ENCODE measurements at places on chromosomes 7 and 10.
A peak's percentile ranks its signal among the peaks of the same experiment; 100 is the strongest.

GRCh38 chr10:35607475-35608327 lies 2.6 kb downstream of the GJD4 start:
- H3K4me3 ChIP-seq, result peak overlapping the region; percentile 33
- H3K27ac ChIP-seq, result no peak overlapping the region
- H3K36me3 ChIP-seq, result no peaks in the 10 kb centered on the region
- H3K27me3 ChIP-seq, result peaks cover 62% of the 10 kb centered on the region

DNA sequence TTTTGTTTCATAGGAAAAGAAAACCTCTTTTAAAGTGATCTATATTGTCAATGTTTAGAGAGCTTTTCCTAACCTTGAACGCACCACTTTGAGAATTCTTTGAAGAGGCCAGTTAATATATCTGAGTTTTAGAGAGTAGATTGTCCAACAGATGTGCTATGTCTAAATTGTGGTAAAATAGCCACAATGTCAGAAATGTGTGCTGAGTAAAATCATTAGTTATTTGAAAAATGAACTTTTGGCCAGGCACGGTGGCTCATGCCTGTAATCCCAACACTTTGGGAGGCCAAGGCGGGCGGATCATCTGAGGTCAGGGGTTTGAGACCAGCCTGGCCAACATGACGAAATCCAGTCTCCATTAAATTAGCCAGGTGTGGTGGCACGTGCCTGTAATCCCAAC lies 61.6 kb upstream of the KIAA1217 start:
- no peak for ATAC-seq
- no peaks in the 10 kb centered on the region for H3K27me3 ChIP-seq
- H3K27ac ChIP-seq, result no peak overlapping the region
- H3K4me1 ChIP-seq, result no peaks in the 10 kb centered on the region
- H3K4me3 ChIP-seq, result no peak overlapping the region

DNA sequence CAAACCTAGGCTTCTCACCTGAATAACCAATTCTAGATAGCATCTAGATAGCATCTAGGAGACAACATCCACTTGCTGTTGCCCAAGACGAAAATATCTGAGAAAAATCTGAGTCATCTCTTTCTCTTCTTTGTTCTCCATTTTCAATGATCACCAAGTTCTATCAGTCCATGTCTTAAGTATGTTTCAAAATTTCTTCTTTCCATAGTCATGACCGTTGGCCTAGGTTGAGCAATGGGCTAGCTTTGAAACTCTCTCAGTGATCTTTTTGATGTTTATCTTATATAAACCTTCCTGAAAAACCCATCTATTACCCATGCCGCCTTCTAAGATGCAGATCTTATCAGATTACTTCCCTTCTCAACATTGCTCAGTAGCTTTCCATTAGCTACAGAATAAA lies 23.4 kb upstream of the CASD1 start:
- H3K4me1 ChIP-seq, result no peaks in the 10 kb centered on the region
- H3K27ac ChIP-seq, result no peak overlapping the region
- H3K27me3 ChIP-seq, result peaks cover 7% of the 10 kb centered on the region
- ATAC-seq, result no peak
- H3K36me3 ChIP-seq, result no peaks in the 10 kb centered on the region

- no peak overlapping the region for H3K4me3 ChIP-seq
- no peak for ATAC-seq
- H3K4me1 ChIP-seq, result no peaks in the 10 kb centered on the region
- peak overlapping the region; percentile 19 for H3K27ac ChIP-seq
- H3K27me3 ChIP-seq, result no peaks in the 10 kb centered on the region
Observed at GRCh38 chr10:72298592-72299519, 25.1 kb downstream of the DDIT4 start.

- no peak overlapping the region for H3K4me3 ChIP-seq
- no peak for ATAC-seq
- H3K4me1 ChIP-seq, result no peaks in the 10 kb centered on the region
Observed at GRCh38 chr10:79354141-79354540, 6.9 kb downstream of the PPIF start.

GRCh38 chr7:44194562-44195145 lies 5.4 kb upstream of the GCK start:
- H3K36me3 ChIP-seq, result no peaks in the 10 kb centered on the region
- no peak overlapping the region for H3K4me3 ChIP-seq
- H3K27ac ChIP-seq, result no peak overlapping the region
- H3K4me1 ChIP-seq, result no peaks in the 10 kb centered on the region
- ATAC-seq, result no peak

DNA sequence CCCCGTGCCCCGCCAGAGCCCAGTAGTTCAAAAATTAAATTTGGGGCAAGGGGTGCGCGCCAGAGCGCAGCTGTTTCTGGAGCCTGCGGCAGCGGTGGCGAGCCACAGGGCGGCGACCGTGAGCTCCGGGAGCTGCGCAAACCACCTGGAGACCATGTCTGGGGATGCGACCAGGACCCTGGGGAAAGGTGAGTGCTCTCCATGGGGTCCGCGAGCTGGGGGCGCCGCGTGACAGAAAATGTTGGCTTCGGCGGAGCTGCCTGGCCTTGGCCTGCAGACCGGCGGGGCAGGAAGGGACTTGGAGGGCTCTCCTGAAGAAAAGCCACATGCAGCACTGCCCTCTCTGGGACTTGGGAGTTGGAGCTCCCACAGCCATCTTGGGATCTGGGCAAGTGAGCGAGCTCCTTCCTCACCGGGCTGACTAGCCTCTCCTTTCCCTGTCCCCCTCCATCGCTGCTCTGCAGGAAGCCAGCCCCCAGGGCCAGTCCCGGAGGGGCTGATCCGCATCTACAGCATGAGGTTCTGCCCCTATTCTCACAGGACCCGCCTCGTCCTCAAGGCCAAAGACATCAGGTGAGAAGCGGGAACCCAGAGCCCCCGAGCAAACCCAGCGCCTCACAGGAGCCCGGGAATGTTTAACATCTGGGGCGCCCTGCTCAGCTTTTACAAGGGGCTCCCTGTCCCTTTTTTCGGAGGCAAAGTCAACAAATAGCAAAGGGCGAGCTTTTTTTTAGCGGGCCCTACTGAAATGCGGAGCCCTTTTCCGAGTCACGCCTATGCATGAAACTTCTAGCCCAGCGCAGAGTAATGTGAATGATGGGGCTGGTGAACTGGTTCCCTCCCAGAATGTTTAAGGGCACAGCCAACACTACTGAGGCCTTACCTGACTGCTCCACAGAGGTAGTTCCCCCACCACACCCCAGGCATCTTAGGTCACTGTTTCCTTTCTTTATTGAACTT lies 6.1 kb downstream of the GSTO2 start:
- no peaks in the 10 kb centered on the region for H3K36me3 ChIP-seq
- H3K4me1 ChIP-seq, result peaks cover 8% of the 10 kb centered on the region
- H3K27me3 ChIP-seq, result peaks cover 24% of the 10 kb centered on the region
- H3K4me3 ChIP-seq, result no peak overlapping the region

GRCh38 chr10:96416643-96417042 lies 57.8 kb upstream of the OPALIN start:
- peaks cover 4% of the 10 kb centered on the region for H3K4me1 ChIP-seq
- peak; percentile 74 for ATAC-seq
- H3K4me3 ChIP-seq, result no peak overlapping the region
- peaks cover 25% of the 10 kb centered on the region for H3K27me3 ChIP-seq
- no peak overlapping the region for H3K27ac ChIP-seq

GRCh38 chr7:110400411-110400810 lies 690.5 kb upstream of the LRRN3 start:
- no peaks in the 10 kb centered on the region for H3K4me1 ChIP-seq
- no peaks in the 10 kb centered on the region for H3K36me3 ChIP-seq
- no peak overlapping the region for H3K4me3 ChIP-seq
- ATAC-seq, result no peak
- H3K27ac ChIP-seq, result no peak overlapping the region

DNA sequence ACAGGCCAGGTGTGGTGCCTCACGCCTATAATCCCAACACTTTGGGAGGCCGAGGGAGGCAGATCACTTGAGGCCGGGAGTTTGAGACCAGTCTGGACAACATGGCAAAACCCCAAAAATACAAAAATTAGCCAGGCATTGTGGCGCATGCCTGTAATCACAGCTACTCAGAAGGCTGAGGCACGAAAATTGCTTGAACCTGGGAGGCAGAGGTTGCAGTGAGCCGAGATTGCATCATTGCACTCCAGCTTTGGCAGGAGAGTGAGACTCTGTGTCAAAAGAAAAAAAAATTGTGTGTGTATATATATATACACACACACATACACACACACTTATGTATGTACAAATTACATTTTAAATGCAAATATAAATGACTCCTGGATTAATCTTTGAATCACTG lies 76.8 kb upstream of the LRRN3 start:
- no peaks in the 10 kb centered on the region for H3K27me3 ChIP-seq
- no peaks in the 10 kb centered on the region for H3K4me1 ChIP-seq
- H3K27ac ChIP-seq, result no peak overlapping the region
- H3K36me3 ChIP-seq, result no peaks in the 10 kb centered on the region

- H3K27me3 ChIP-seq, result no peaks in the 10 kb centered on the region
- H3K4me3 ChIP-seq, result no peak overlapping the region
- H3K27ac ChIP-seq, result no peak overlapping the region
- no peaks in the 10 kb centered on the region for H3K36me3 ChIP-seq
Observed at GRCh38 chr10:25561758-25562157, 372.3 kb upstream of the MYO3A start.

GRCh38 chr7:96187735-96188134 lies 134.2 kb downstream of the SLC25A13 start:
- H3K4me1 ChIP-seq, result no peaks in the 10 kb centered on the region
- no peak overlapping the region for H3K27ac ChIP-seq
- H3K27me3 ChIP-seq, result no peaks in the 10 kb centered on the region
- H3K4me3 ChIP-seq, result no peak overlapping the region
- H3K36me3 ChIP-seq, result peaks cover 89% of the 10 kb centered on the region

DNA sequence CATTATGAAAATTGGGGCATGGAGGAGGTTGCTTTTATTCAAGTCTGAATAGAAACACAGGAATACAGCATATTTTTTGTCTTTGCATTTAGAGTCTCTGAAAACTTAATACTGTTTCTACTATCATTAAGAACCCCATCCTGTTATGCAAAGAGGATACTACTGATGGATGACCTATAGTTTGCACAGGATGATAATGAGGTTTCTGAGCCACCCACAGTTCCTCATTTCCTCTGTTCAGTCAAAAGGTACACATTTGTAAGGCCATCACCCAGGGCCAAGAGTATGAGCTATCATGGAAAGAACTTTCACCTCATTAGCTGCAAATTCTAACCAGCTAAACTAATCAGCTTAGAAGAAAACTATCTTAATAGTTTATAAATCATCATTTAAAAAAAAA lies 213.0 kb upstream of the CHRM2 start:
- H3K4me3 ChIP-seq, result no peak overlapping the region
- H3K27me3 ChIP-seq, result no peaks in the 10 kb centered on the region
- ATAC-seq, result no peak
- H3K27ac ChIP-seq, result no peak overlapping the region
- H3K36me3 ChIP-seq, result no peaks in the 10 kb centered on the region

- H3K27ac ChIP-seq, result no peak overlapping the region
- no peaks in the 10 kb centered on the region for H3K36me3 ChIP-seq
- no peak overlapping the region for H3K4me3 ChIP-seq
- ATAC-seq, result no peak
- peaks cover 14% of the 10 kb centered on the region for H3K27me3 ChIP-seq
- H3K4me1 ChIP-seq, result no peaks in the 10 kb centered on the region
Observed at GRCh38 chr7:157757211-157757610, 420.4 kb downstream of the DNAJB6 start.

DNA sequence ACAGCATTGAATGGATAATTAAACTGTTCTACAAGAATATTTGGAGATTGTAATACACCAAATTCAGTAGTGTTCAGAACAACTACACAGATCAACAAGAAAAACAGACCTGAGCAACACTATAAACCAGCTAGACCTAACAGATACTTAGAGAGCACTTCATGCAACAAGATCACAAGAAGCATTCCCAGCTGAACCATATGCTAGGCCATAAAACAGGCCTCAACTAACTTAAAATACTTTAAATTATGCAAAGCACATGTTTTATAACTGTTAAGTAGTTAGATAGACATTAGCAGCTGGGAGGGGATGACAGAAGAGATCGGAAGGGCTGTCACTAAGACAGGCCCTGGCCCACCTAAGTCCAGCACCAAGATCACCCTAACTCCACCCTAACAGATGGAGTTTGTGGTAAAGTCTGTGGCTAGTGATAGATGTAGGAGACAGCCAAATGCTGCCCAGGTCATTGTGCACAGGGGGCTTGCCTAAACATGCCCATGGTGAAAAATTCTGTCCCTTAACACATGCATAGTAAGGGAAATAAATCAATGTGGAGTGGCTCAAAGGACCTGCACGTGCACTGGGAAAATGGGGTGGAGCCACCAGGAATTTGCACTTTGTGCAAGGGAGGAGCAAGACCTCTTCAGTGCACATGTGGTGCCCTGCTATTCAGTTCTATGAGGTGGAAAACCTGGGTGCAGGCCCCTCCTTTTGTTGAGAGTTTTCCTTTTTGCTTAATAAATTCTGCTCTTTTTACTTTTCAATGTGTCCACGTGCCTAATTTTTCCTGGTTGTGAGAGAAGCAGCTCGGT lies 567.8 kb upstream of the NRG3 start:
- no peaks in the 10 kb centered on the region for H3K36me3 ChIP-seq
- no peaks in the 10 kb centered on the region for H3K4me1 ChIP-seq
- no peak overlapping the region for H3K27ac ChIP-seq
- H3K27me3 ChIP-seq, result no peaks in the 10 kb centered on the region
- no peak overlapping the region for H3K4me3 ChIP-seq

GRCh38 chr7:7271094-7271874 lies 88.9 kb downstream of the C1GALT1 start:
- no peak overlapping the region for H3K4me3 ChIP-seq
- H3K27ac ChIP-seq, result no peak overlapping the region
- no peak for ATAC-seq
- H3K27me3 ChIP-seq, result peaks cover 5% of the 10 kb centered on the region

DNA sequence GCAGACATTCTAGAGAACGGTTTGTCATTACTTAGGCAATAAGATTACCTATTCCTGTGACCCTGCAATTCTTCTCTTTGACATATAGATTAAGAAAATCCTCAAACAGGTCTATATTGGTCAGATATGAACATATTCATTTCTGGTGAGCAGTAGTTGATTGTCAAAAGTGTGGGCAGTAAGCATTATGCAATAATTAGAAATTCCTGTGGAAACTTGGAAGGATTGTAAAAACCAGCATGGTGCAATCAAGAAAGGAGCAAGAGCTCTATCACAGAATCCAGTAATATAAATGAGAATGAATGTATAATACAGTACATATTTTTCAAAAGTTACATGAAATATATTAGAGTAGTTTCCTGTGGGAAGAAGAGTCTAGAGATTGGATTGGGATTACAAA lies 406.5 kb downstream of the SUGCT start:
- H3K4me1 ChIP-seq, result peaks cover 40% of the 10 kb centered on the region
- H3K4me3 ChIP-seq, result no peak overlapping the region
- H3K27me3 ChIP-seq, result no peaks in the 10 kb centered on the region

- H3K27me3 ChIP-seq, result no peaks in the 10 kb centered on the region
- no peak for ATAC-seq
- H3K36me3 ChIP-seq, result no peaks in the 10 kb centered on the region
- H3K27ac ChIP-seq, result peak overlapping the region; percentile 62
- H3K4me3 ChIP-seq, result peak overlapping the region; percentile 99
Observed at GRCh38 chr7:75739796-75740672, 1.3 kb upstream of the HIP1 start.

- H3K36me3 ChIP-seq, result no peaks in the 10 kb centered on the region
- ATAC-seq, result no peak
- H3K27me3 ChIP-seq, result peaks cover 35% of the 10 kb centered on the region
- H3K4me1 ChIP-seq, result no peaks in the 10 kb centered on the region
- H3K4me3 ChIP-seq, result no peak overlapping the region
Observed at GRCh38 chr10:107919626-107920235, 755.2 kb upstream of the SORCS1 start.

GRCh38 chr10:106960812-106961211 lies 203.7 kb downstream of the SORCS1 start:
- ATAC-seq, result no peak
- no peak overlapping the region for H3K4me3 ChIP-seq
- H3K4me1 ChIP-seq, result no peaks in the 10 kb centered on the region
- H3K27ac ChIP-seq, result no peak overlapping the region
- no peaks in the 10 kb centered on the region for H3K36me3 ChIP-seq

GRCh38 chr7:311131-311680 lies 21.2 kb downstream of the FOXL3 start:
- H3K27me3 ChIP-seq, result peaks cover 21% of the 10 kb centered on the region
- no peaks in the 10 kb centered on the region for H3K4me1 ChIP-seq
- no peaks in the 10 kb centered on the region for H3K36me3 ChIP-seq
- H3K4me3 ChIP-seq, result no peak overlapping the region

All from gastroesophageal sphincter (tissue), 4 donors.